ENCODE measurements at places on chromosomes 12 and 14.

DNA sequence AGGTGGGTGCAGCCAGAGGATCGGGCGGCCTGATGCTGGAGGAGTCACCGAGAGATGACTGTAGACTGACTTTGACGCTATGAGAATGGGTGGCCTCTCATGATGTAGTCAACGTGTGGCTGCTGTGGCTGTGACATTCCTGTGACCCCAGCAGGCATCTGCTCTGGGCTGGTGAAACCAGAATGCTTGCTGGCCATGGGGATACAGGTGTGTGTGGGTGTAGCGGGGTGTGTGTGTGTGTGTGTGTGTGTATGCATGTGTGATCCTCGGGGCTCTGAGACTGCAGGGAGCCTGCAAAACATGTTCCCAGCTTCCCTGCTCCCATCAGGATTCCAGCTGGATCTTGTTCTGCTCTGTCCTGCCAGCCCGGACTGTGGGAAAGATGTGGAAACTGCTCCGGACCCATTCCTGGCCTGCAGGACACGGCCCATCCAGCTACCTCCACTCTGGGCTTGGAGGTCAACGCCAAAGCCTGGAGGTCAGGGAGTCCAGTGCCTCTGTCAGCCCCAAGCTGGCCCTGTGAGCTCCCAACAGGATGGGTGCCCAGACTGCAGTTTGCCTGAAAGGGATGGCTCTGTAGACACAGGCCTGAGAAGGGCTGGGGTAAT lies 18.8 kb upstream of the HHIPL1 start:
- DNase-seq: no peak

GRCh38 chr14:83779266-83779665 lies 1750.7 kb upstream of the FLRT2 start:
- no peak for DNase-seq

DNA sequence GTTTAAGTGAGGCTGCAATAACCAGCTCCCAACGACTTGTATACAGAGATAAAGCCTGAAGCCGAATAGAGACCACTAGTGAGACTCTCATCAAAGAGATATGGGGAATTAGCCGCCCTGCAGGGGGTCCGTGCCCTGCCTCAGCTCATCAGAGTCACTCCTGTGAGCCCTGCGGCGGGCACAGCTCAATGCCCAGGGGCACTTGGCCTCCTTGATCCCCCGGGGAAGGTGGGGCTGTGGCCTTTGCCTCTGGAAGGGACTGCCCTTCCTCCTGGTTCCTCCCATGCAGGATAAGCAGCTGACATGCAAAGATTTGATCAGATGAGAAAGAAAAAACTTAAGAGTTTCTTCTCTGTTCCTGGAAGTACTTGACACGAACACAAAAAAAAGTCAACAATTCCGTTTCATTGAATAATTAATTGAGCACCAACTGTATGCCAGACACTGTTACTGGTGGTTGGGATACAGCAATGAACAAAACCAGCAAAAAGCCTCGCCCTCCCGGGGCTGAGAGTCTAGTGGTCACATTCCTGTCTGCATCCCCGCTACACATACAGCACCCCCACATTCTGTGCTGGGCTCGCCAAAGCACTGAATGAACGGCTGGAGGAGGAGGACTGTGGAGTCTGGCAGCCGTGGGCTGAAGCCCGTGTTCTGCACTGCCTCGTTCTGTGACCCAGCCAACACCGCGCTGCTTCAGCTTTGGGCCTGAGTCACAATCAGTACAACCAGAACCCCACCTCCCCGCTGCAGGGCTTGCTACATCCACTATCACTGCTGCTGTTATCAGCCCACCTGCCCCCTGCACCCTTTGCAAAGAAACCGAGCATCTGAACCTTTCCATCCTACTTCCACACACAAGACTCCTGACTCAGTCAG lies 10.3 kb downstream of the TTC7B start:
- DNase-seq: no peak

GRCh38 chr14:53330441-53330840 lies 177.3 kb upstream of the DDHD1 start:
- DNase-seq: no peak

GRCh38 chr12:188910-189621 lies 24.9 kb downstream of the SLC6A12 start:
- peak; percentile 59 for DNase-seq

DNA sequence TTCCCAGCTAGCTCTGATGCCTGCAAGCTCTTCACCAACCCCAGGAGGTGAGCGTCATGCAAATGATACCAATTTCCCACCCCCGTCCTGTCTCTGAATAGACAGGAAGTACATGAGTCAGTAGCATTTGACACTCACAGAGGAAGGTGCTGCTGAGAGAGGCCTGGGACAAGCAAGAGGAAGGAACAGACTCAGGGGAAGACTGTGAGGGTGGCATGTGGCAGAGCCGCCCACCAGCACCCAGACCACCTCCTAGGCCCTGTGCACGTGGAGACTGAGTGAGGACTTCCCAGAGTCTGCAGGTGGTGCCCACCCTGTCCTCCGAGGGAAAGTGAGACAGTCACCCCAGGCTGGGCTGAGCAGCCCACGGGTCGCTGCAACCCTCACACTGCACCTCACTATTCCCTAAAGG lies 199.5 kb upstream of the SFSWAP start:
- peak; percentile 97 for DNase-seq

GRCh38 chr12:76755829-76756379 lies 8.0 kb upstream of the ZDHHC17 start:
- no peak for DNase-seq

Measured in inflammatory macrophage treated with lipopolysaccharide for 4 hours (primary cell).